ENCODE measurements at places on chromosomes 4 and X.

DNA sequence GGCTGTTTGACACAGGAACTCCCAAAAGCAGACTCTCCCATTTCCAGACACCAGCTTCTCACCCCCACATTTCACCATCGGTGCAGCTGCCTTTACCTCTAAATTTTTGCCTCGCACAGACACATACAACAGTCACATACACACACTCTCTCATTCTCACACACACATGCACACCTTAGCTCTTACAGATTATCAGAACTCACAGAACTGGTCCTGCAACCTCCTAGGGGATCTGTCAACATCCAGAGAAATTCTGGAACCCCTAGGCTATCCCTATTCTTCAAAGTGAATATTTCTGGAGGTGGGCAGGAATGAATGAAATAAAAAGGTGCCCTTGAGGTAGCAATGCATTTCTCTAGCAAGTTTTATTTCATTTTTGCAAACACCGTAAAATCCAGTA is 4.1 kb downstream of the HS6ST2 start:
- DNase-seq: no peak

DNA sequence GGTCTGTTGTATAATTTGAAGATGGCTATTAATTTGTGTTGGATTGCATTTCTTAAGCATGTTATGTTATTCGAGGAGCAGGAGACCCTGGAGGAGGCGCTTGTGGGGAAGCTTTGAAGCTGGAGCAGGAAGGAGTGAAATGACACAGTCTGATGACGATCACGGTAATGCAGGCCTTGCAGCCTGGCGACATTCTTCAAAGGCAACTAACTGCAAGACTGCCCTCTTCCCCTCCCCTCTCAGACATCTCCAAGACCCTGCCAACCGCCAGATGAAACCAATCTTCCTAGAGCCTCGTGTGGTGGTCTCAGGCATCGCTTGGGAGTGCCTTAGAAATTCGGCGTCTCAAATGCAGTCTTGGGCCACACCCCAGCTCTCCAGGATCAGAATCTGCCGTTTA is 16.1 kb downstream of the CLCN4 start:
- no peak for DNase-seq

GRCh38 chr4:23962462-23962861 is 72.6 kb upstream of the PPARGC1A start:
- no peak for DNase-seq

DNA sequence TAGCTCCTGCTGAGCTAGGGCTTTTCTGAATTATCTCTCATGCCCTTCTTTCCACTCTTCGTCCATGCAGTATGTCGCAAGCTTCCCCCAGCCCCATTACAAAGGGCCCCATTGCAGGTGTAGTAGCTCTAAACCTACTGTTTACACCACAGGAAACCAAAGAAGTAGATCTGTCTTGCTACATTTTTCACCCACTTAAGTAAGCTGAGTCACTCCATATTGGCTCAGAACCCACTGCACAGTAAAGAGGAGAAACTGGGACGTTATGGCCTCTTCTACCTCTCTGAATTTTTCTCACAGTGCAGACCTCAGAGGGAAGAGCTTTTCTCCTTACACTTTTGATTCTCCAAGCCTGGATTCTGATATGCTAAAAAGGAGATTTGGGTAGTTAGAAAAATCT is 200.2 kb downstream of the SMARCA1 start:
- no peak for DNase-seq

GRCh38 chr4:4529392-4529791 is 12.5 kb downstream of the STX18 start:
- DNase-seq: no peak

- DNase-seq: no peak
These were observed 728 bp downstream of the DCAF12L2 start for GRCh38 chrX:126165401-126165720.

- DNase-seq: no peak
These were observed 110.9 kb downstream of the TENM3 start for GRCh38 chr4:182354106-182354505.

DNA sequence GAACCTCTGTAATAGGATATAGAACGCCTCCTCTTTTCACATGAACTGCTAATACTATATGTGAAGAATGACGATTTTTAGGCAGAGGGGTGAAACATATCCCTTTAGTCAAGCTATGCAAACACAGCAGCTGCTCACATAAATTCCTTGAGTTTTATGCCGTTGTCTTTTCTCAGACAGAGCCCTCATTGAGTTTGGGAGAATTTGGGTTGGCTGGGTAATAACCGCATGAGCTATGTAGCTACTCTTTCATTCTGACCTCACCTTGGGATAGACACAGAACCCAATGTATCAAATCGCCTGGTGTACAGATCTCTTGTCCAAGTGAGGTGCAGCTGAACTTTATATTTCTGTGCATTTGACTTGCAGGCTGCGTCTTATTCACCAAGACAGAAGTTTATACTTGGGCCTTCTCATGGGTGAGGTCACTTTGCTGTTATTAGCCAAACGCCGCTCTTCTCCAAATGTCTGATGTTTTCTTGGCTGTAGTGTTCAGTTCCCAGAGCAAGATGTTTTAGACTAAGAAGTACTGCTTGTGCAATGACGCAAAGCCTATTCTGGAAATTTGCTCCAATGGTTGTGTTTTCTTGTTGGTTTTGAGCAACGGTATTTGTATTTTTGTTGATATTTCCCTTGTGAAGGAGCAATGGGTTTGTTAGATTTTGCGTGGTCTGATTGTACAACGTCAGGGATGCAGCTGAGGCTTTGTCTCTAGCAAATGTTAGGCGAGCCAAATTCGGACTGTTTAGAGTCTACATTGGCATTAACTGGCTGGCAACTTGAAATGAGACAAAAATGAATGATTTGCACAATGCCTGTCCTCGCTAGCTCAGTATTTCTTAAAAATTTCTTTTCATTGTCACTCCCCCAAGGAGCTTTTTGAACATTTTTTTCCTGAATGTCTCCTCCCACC is 11.2 kb upstream of the SPARCL1 start:
- DNase-seq: no peak

DNA sequence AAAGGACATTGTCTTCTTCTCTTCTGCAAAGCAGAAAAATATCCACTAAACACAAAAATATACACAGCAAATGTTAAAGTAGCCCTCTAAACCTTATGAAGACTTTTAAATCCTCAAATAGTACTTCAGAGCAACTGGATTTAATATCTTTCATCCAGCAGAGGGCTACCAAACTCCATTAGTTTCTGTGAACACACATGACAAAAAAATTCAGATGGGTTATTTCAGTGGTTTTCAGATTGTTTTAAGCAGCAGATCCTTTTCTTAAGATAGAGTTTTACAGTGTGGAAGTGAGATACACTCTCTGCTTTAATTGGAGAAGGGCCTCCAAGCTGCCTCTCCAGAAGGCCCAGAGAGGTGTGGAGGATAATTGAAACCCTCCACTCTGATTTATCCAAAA is 56.7 kb downstream of the ANK2 start:
- peak; percentile 43 for DNase-seq

DNA sequence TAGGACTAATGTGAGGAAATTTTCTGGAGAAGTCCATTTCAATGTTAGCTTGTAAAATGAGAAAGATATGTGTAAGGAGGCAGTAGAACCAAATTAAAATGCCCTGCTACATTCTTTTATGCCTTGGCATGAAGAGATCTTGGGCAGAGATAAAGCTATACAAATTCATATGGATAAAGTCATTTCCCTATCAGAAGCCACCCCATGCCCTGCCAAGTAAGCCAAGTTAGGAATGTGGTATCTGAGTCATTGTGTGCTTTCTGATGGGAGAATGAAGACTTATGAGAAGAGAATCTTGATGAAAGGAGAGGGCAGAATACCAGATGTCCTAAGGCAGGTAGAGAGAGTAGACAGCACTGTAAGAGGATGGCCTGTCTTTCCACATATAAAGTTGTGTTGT is 83.7 kb downstream of the TEX13A start:
- no peak for DNase-seq

DNA sequence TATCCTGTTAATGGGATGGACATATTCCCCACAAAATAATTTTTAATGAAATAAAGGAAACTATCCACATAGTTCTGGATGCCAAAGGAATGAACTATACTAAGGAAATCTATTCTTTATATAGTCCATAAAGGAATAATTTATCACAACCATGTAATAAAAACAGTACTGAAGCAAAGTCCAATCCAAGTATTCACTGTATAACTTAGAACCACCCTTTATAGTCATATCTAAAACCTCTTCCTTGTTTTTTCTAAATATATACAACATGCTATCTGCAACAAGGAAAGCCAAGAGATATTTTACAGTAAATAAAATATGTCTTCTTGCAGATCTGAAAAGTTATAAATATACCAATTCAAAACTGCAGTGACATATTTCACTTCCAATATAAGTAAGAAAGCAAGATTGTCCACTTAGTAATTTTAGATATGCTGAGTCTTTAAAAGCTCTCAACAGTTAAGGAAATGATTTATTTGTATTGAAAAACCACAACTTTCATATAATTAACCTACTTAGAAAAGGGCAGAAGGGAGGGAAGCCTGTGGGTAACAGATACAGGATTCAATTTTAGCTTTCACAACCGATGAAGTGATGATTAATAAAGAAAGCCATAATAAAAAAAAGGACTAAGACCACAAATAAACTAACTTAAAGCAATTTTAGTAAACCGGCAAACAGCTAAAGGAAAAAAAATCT is 8.0 kb downstream of the NR3C2 start:
- no peak for DNase-seq

GRCh38 chr4:1487106-1487505 is 80.9 kb upstream of the NKX1-1 start:
- no peak for DNase-seq

DNA sequence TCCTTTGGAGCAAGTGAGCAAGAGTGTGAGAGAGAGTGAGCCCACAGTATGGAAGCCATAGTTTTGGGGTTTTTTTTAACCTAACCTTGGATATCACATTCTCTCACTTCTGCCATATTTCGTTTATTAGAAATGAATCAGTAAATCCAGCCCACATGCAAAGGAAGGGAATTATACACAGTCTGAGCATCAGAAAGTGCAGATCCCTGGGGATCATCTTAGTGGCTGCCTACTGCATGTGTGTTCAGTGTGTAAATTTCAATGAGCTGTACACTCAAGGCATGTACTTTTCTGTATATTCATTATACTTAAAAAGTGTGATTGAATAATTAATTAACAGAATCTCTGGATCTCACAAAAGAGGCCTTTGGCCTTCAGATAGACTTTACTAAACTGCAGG is 133.8 kb upstream of the PRPS2 start:
- DNase-seq: no peak

DNA sequence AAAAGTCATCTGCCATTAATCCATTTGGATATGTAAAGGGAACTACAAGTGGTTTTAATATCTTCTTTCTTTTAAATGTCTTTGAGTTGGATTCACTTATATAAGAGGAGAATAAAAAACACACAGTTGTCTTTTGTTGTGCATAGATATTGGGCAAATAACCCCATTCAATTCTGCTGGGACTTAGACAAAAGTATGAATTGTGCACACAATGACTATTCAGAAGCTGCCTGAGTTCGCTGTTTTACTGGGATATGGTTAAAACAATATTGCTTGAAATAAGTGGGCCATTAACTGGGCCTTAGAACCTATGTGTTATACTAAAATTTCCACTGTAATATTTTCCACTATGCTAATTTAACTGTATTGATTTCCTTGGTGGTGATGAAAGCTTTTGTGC is 71.7 kb downstream of the PCYT1B start:
- no peak for DNase-seq

- no peak for DNase-seq
These were observed 86.9 kb upstream of the NWD2 start for GRCh38 chr4:37157476-37158167.

- no peak for DNase-seq
These were observed 277.3 kb upstream of the TAPT1 start for GRCh38 chr4:16503421-16504100.

DNA sequence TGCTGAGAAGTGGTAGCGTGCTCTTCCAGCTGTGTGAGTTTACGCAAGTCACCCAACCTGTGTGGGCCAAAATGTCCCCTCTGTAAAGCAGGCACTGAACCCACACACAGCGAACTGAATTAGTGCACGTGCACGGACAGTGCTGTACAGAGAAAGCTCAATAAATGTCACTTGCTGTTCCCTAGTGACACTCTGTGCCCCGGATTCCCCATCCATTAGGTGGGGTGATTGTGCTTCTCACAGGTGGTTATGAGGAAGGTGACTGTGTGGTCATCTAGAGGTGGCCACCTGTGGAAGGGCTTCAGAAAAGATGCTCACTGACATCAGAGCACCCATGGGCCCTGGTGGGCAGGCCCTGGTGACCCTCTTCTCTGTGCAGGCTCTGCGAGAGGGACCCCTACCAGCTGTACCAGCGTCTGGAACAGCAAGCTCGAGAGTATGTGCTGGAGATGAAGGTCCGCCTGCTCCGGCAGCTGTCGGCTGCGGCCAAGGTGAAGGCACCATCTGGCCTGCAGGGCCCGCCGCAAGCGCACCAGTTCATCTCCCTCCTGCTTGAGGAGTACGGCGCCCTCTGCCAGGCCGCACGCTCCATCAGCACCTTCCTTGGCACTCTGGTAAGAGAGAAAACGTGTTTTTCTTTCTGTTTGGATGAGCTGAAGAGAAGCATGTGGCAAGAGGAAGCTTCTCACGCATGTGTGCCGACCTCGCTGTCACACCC is 94.3 kb downstream of the FAM193A start:
- DNase-seq: no peak

DNA sequence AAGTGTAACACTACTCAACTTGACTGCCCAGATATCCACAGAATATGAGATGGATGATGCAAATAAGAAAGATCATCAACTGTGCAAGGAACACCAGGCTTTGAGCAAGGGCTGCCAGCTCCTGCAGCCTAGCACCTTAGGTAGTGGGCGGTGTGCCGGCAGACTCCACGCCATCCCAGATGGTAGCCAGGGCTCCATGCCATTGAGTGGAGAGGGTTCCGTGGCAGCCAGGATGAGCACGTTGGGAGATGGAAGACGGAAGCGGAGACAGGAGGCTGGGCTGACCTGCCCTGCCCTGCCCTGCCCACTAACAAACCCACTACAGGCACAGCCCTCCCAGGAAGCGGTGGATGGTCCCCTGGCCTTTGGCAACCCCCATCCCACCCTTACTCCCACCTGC is 51.9 kb downstream of the TMPRSS11F start:
- no peak for DNase-seq

- DNase-seq: peak; percentile 47
These were observed 82.3 kb downstream of the PRSS12 start for GRCh38 chr4:118270492-118270891.

- DNase-seq: peak; percentile 3
These were observed 1651.9 kb downstream of the C4orf33 start for GRCh38 chr4:130747842-130748241.

GRCh38 chrX:856566-857290 is 226.1 kb downstream of the SHOX start:
- DNase-seq: peak; percentile 66

GRCh38 chrX:135585153-135585552 is 64.7 kb downstream of the INTS6L start:
- DNase-seq: no peak

Data from EL (cell line).